Activated CD4-positive, alpha-beta T cell treated with anti-CD3 and anti-CD28 coated beads, Interleukin-2, amount 50 U/mL, for 48 hours (primary cell): ENCODE measurements at places on chromosomes 11 and 22.
A peak's percentile ranks its signal among the peaks of the same experiment; 100 is the strongest.

DNA sequence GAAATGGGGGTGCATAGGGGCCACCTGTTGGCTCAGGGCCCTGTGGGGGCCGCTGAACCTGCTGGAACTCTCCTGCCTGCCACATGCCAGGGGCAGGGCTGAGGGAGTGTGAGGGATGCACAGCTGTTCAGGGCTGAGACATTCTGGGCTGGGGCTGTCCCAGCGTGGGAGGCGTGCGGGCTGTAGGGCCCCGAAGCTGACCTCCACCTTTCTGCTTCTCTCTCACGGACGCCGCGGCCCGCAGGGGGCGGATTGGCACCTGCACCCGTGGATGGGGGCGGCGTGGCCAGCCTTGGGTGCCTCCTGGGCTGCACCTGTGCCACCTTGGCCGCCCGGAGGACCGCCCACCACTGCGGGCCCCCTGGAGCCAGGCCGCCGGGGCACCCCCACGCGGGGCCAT lies 4.1 kb downstream of the CCDC188 start:
- DNase-seq = no peak

DNA sequence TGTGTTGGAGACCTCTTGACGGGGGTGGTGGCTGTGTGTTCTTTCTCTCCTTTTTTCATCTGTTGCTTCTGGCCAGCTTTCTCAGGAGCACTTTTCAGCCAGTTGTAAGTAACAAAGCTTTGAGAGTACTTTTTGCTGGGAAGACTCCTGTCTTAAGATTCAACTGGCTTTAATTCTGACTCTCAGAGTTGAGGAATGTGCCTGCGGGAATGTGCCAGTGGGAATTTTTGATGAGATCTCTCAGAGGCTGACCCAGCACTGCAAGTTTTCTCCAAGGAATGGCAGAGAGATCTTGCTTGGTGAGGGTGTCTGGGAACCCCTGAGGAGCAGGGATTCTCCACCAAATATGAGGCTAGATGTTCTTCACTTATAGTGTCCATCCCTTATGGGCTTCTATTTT lies 91.6 kb upstream of the OR9Q1 start:
- no peak for DNase-seq

GRCh38 chr11:64229744-64230170 lies 591 bp upstream of the DNAJC4 start:
- DNase-seq = no peak

DNA sequence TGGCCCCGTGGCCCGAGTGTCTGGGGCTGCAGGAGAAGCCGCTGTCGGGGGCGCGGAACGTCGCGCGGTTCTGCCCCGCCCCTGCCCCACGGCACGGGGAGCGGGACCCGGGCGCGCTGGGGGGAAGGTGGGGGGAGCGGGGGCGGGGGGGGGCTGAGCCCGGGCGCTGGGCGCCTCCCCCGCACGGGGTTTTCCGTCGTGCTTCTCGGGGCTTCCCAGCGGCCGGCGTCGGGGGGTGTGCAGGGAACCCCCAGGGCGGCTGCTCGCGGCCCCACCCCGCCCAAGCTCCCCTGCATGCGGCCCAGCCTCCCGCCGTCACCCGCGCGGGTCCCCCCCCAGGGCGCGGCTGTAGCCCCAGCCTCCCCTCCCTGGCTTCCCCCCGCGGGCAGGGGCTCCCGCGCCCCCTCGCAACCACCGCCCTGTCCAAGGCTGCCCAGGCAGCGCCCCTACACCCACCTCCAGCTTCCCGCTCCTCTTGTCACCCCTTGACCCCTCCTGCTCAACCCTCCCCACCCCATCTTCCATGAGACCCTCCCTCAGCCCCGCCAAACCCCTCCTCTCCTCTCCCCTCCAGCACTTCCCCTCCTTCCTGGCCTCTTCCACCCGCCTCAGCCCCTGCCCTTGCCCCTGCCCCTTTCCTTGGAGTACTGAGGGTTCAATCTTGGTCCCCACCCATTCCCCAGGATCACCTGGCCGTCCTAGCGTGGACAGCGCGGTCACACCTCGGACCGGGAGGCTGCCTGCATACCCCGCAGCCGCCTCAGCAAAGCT lies 1.7 kb downstream of the IL17REL start:
- peak; percentile 37 for DNase-seq

GRCh38 chr11:127844876-127845275 lies 742.5 kb downstream of the ETS1 start:
- DNase-seq = no peak

DNA sequence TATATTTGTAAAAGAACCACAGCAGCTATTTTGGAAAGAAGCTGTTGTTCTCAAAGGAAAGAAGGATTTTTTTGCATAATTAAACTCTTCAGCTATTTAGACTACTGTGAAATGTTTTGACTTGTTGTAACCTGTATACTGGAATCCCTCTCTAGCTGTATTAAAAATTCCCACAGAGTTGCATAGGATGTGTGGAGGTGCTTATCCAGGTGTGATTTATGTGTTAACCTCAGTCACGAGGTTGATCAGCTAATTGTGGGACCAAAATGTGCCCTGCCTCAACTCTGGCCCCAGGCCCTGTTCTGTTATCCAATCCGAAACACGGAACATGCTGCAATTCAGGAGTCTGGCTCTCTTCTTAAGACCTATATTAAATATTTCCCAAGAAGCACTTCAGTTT lies 70.1 kb downstream of the LIF start:
- DNase-seq = no peak

GRCh38 chr11:31651208-31651607 lies 141.6 kb downstream of the ELP4 start:
- no peak for DNase-seq

- DNase-seq = no peak
Measured at GRCh38 chr11:27348340-27348873, 14.6 kb downstream of the CCDC34 start.
